HepG2 (cell line): ENCODE measurements at places on chromosomes 2 and 18. TPM values are rescaled to one million over a fixed set of nuclear protein-coding genes. Genes with fewer than 3 reads are reported as not detected.

The DAW1 gene
- total RNA-seq, result not detected in 2 replicates

The SNED1 gene
- total RNA-seq, result 0.15 TPM in 1 of 2 replicates, not detected in the other

The CD8A gene
- total RNA-seq, result not detected in 2 replicates

The GKN1 gene
- total RNA-seq, result not detected in 2 replicates

The EFR3B gene
- 0.42 and 0.56 TPM in 2 replicates for total RNA-seq

The WBP1 gene
- total RNA-seq, result 26.5 and 38.8 TPM in 2 replicates

The CYBRD1 gene
- total RNA-seq, result 0.34 and 0.42 TPM in 2 replicates

The TSPYL6 gene
- not detected in 2 replicates for total RNA-seq

The SPEG gene
- total RNA-seq, result 0.18 TPM in 1 of 2 replicates, not detected in the other

The RGPD3 gene
- total RNA-seq, result 0.24 and 0.53 TPM in 2 replicates

The GPAT2 gene
- total RNA-seq, result not detected in 2 replicates

The KIAA2012 gene
- total RNA-seq, result not detected in 2 replicates

The DGUOK gene
- 105 and 130 TPM in 2 replicates for total RNA-seq

The PLCL1 gene
- total RNA-seq, result not detected in 2 replicates

The CNTNAP5 gene
- total RNA-seq, result not detected in 2 replicates

The ALPP gene
- not detected in 2 replicates for total RNA-seq

The EHD3 gene
- total RNA-seq, result 0.69 and 0.70 TPM in 2 replicates

The GPR39 gene
- total RNA-seq, result 0.51 and 0.62 TPM in 2 replicates
